ENCODE measurements at places on chromosomes 5 and 9.

DNA sequence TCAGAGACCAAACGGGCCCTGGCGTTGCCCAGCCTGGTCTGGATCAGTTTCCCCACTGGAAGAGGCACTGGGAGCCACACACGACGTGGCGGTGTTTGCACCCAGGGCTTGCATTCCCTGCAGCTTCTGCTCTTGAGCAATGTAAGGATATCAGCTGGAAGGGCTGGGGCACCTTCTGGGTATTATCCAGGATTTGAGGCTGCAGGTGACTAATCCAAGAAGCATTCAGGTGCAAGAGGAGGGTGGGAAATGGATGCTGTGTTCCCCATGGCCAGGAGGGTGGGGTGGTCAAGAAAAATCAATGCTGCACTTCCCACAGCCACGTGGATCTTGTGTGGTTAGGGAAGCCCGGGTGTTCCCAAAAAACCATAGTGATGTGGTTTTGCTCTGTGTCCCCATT, 430.9 kb downstream of the IRX2 start:
- no peak for DNase-seq

DNA sequence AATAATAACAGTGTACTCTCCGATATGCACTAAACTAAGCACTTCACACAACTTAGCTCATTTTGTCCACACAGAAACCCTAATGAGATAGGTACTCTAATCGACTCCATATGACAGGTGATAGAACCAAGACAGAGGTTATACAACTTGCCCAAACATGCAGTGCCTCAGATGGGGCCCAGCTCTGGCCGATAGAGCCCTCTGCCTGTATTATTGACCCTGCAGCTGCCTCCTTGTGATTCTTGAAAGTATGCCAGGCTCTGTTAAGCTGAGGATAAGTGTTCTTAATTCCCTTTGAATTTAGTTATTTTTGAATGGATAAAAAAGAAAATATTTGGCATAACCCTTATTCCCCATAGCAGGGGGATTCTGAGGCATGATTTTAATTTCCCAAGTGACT, 78.5 kb downstream of the HMHB1 start:
- DNase-seq: no peak

- DNase-seq: no peak
Observed at GRCh38 chr9:15961217-15961616, 408.4 kb downstream of the CCDC171 start.

DNA sequence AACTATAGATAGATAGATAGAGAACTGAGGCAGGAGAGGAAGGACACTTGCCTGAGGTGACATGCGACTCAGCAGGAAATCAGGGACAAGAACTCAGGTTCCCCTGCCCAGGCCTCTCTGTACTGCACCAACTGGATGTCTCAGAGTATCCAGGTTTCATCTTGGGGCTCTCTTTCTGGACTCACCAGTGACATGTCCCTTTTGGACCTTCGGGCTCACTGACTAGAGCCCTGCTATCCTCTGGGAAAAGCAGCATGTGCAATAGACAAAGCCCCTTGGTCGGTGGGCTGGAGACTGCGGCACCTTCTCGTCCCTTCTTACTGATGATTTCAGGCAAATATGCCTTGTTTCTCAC, 104.5 kb downstream of the RGS3 start:
- no peak for DNase-seq

Data from HAP-1 (cell line).